Erythroblast (primary cell): ENCODE measurements at places on chromosomes 1 and 21.
A peak's percentile ranks its signal among the peaks of the same experiment; 100 is the strongest.

DNA sequence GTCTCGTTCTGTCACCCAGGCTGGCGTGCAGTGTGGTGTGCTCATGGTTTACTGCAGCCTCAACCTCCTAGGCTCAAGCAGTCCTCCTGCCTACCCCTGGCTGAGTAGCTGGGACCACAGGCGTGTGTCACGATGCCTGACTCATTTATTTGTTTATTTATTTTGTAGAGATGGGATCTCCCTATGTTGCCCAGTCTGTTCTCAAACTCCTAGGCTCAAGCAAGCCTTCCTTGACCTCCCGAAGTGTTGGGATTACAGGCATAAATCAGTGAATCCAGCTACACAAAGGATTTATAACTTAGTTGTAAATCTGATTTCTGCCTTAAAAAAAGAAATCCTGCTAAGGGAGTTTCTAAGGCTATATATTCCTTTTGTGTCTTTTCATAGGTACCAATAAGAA is 30.5 kb upstream of the ZNF496 start:
- DNase-seq: no peak

- DNase-seq: no peak
Observed at GRCh38 chr1:223228201-223228600, 85.2 kb upstream of the TLR5 start.

DNA sequence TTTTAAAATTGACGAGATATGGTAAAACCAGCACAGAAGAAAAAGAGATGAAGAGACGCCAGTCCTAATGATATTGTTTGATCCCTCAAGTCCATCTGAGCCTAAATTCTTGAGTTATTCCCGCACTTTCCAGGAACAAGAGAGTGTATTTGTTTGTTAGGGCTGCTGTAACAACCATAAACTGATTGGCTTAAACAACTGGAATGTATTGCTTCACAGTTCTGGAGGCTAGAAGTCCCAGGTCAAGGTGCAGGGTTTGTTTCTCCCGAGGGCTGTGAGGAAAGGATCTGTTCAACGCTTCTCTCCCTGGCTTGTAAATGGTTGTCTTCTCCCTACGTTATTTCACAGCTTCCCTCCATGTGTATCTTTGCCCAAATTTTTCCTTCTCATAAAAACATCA is 7.8 kb upstream of the EXO1 start:
- no peak for DNase-seq

- DNase-seq: peak; percentile 57
Observed at GRCh38 chr1:175192111-175192629, 406 bp downstream of the KIAA0040 start.

GRCh38 chr1:226523646-226524406 is 24.7 kb upstream of the STUM start:
- DNase-seq: no peak

DNA sequence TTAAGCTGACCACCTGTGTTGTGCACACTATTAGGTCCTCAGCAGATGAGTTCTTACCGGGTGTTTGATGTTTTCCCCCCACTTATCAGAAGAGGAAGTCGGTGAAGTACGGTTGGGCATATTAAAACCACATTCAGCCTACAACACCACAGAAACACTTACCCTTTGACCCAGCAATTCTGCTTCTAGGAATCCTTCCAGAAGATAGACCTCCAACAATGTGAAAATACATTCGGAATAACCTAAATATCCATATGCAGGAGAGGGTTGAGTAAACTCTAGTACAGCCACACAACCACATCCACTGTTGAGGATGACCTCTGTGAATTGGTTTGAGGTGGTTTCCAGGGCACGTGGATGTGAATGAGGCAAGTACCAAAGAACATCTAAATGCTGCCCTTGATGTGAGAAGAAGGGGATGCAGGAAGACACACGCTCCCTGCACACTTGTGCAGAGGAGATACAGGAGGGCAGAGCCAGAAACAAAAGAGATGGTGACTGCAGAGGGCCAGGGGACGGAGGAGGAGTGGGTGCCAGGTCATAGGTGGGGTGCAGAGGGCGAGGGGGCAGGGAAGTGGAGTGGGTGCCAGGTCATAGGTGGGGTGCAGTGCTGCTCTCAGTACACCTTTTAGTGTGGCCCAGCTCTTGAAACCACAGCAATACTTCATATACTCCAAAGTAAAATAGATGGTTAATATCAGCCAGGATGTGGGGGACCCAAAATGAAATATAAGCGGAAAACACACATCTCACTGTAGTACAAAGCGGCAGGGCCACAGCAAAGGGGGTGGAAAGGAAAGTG is 12.8 kb downstream of the ADARB1 start:
- DNase-seq: no peak

DNA sequence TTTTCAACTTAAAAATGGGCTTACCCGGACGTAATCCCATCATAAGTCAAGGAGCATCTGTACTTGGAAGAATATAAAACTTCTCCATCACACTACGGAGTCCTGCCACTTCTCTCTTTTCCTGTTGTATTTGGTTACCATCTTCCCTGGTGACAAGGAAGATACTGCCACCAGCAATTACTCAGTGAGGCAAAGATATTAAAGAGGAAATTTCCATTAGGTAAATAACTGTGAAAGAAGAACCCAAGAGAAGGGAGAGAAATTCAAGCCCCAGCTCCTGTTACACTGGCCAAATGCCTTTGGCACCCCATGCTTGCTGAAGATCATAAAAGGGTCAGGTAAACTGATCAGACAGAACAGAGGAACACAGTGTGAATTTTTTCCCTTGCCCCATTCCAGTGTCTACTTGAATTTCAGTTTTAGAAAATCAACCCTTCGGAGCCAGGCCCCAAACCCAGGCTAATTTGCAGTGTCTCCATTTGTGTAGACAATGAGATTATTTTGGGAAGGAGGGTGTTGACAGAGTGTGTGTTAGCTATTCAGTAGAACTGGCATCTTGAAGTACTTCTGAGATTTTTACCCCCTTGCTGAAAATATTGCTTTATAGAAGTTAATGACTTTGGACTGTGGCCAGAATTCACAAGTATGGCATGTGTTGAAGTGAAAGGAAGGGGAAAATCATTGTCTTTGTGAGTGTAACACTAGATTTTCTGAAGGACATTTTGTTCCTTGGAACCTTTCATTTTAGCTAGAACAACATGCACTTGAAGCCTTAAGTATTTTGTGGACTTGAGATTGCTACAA is 167.1 kb downstream of the DHRS3 start:
- DNase-seq: no peak

DNA sequence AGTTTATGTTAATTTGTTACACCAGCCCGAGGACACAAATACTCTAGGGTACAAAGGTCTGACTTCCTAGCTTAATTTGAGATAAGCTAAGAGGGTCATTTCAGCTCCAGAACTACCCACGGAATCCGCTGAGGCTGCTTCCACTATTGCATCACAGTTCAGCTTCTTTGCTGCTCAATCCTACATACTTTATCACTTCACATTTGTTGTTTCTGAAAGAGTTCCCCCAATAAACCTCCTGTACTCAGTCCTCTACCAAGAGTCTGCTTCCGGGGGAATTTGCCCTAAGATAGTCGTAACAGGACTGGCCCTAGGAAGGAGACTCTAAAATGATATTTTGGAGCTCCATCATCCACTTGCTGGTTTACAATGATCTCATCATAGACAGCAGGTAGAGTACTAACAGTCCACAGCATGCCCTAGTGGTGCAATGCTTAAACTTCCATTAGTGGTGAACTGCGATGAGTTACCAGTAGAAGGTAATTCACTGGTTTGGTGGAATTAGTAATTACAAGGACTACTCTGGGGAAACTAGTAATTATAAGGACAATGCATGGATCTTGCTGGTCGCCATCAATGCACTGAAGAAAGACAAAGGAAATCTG is 229.3 kb downstream of the USH2A start:
- no peak for DNase-seq

- DNase-seq: no peak
Observed at GRCh38 chr1:86218859-86219258, 62.3 kb upstream of the COL24A1 start.

DNA sequence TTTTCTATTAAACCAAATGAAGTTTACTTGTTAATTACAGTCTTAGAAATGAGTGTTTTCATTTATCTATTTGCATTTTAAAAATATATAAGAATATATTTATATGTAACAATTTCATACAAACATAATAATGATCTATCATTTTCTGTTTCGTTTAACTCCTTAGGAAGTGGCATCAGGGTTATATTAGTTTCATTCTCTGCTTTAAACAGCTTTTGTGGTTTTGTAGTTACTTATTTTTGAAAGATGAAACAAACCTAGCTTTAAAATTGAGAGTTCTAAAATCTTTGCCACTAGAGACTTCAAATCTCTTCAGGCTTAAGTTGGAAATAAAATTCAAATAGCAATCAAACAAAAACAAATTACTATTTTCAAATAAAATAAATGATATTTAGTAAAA is 2110.6 kb downstream of the MRPL39 start:
- DNase-seq: no peak

- DNase-seq: no peak
Observed at GRCh38 chr1:6969762-6970161, 184.5 kb downstream of the CAMTA1 start.

GRCh38 chr1:153206631-153207030 is 3.4 kb downstream of the LELP1 start:
- DNase-seq: no peak

DNA sequence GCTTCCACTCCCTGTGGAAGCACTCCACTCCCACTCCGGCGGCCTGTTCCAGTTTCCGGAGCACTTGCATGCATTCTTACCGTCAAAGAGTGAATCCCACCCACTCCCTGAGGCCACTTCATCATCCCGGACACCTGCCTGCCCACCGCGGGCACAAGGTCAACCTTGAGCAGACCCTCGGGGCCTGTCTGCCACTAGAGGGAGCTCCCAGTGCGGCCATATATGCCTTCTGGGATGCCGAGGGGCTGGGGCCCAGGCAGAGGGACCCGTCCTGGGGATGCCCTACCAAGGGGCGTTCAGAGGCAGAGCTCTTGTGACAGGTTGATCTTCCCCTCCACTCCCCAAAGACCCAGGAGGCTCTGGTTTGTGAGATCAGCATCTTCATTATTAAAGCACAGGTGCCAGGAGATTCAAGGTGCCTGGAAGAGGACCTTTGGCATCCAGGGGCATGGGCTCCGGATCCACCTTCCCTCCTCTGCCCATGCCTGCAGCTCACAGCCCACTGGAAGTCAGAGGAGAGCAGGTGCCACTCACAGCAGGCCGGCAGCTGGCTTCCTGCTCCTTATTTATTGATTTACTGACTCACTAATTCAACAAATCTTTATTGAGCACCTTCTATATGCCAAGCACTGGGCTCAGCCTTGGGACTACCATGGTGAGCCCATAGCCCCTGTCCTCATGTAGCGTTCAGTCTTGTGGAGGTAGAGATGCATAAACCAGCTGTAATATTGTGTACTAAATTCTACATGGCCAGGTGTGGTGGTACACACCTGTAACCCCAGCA is 47.3 kb downstream of the UBIAD1 start:
- DNase-seq: peak; percentile 12

GRCh38 chr1:183148599-183148998 is 37.5 kb upstream of the LAMC2 start:
- no peak for DNase-seq
